Muscle of back (tissue), 13 donors: ENCODE measurements at places on chromosomes 2 and 18.

DNA sequence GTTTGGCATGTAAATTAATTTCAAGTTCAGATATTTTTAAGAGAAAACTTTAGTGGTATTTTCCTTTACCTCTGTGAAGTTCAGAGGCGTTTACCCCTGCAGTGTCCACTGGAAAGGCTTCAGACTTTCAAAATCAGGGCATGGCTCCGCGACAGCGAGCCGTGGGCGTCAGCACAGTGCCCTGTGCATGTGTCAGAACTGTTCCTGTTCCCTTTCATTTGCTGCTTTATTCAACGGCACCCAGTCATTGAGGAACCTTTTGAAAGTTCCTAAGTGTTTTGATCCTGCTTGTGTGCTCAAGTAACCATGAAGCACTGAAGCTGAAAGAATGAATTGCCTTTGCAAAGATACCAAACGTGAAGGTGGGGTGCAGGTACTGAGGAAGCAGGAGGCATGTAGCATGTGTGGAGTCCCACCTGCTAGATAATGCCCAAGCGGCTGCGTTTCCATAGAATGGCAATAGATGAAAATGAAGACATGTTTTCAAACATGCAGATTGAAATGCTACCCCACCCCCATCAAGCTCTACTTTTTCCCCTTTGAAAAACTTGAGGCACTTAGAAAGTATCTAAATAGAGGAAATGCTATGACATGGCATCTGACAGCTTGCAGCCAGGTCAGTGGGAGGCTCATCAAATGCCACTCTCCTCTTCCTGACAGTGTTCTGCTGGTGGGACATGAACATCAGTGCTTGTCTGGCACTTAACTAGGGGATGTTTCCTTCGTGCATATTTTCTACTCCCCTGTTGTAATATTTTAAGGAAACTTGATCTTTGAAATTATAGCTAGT, 148.6 kb downstream of the ZNF236 start:
- DNase-seq = no peak

DNA sequence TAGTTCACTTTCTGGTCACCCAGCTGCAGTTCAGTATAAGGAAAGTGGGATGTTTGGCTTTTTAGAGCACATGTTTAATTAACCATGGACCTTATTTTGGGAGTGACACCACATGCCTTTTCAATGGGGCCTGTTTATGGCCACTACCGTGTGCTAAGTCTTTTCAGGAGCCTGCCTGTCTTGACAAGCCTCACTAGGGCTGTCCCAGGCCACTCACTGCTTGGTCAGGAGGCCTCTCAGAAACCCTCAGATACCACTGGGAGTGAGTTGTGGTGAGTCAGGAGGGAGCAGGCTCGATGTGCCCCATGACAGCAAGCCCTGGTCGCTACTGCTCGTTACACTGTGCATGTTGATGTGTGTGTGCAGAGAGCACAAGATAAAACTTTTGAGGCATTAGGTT, 123.0 kb downstream of the MAP4K4 start:
- DNase-seq = no peak

GRCh38 chr2:157822993-157823392, 53.1 kb downstream of the ACVR1 start:
- DNase-seq = no peak

- no peak for DNase-seq
Measured at GRCh38 chr2:94871226-94872087, at the start of gene TEKT4. TSS of gene TEKT4 (plus strand) at chr2:94871430. CDS start at chr2:94871580, 150 bp downstream.

- DNase-seq = no peak
Measured at GRCh38 chr2:174080672-174081121, 115.5 kb upstream of the SP3 start.

DNA sequence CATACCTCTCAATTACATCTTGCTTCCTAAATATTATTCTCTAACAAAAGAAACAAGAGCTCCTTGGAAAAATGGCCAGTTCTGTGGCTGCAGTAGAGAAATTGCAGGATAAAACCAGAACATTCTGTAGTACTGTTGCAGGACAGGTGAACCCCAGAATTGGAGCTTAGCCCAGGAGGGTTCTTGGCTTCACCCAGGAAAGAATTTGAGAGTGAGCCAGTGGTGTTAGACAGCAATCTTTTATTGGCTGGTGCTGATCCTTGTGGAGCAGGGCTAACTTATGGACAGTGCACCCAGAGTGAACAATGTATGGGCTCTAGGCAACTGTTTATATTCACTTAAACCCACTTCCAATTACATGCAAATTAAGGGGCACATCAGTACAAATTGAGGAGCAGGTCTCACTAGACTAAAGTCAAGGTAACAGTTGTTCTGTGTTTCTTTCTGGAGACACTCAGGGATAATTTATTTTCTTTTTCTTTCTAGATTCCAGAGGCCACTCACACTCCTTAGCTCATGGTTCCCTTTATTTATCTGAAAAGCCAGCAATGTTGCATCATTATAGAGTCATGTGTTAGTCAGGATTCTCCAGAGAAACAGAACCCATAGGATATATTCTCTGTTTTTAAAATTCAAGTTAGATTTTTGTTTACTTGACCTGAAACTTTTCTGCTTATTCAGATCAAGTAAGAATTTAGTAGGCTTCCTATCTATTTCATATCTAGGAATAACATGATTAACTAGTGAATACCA, 348.1 kb downstream of the CCDC85A start:
- no peak for DNase-seq

- DNase-seq = no peak
Measured at GRCh38 chr2:227701556-227701955, 16.3 kb downstream of the SLC19A3 start.

GRCh38 chr2:147846412-147847081, 1.7 kb downstream of the ACVR2A start:
- DNase-seq = peak; percentile 56

- DNase-seq = peak; percentile 23
Measured at GRCh38 chr2:12060886-12061285, 314.5 kb downstream of the LPIN1 start.

- no peak for DNase-seq
Measured at GRCh38 chr2:172949522-172949921, 126.1 kb upstream of the MAP3K20 start.

GRCh38 chr2:132979339-132980093, 309.5 kb upstream of the LYPD1 start:
- no peak for DNase-seq

- no peak for DNase-seq
Measured at GRCh38 chr2:163255086-163255485, 416.5 kb upstream of the KCNH7 start.

GRCh38 chr2:241007880-241008710, 9.7 kb downstream of the SNED1 start:
- no peak for DNase-seq

GRCh38 chr2:55425431-55425831, 5.8 kb upstream of the CCDC88A start:
- peak; percentile 25 for DNase-seq

DNA sequence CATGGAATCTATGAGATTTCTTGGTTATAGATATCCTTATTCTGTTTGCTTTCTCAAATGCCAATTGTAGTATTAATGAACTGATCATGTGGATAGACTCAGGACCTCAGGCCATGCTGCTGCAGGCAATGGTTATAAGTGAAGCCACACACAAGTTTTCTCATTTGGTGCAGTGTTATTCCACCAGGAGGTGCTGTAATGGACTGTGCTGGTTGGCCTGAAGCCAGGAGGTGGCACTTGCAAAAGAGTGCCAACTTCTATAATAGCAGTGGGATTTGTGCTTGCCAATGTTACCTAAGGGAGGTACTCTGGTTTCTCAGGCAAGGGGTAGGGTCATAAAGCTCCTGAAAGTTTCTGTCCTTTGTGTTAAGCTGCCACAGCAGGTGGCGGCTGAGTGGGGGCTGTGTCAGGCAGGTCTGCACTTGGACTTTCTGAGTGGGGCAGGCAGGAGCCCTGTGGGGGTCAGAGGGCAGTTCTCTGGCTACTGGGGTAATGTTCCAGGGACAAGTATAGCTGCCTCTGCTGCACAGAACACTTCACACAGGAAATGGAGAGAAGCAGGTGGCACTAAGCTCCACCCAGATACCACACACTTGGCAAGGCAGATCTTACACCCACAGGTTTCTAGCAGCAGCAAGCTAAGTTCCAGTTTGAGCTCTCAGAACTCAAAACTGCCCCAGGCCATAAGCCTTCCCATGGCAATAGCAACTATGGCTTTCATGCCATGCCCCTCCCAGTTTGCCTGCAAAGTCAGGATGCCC, 352.6 kb upstream of the CWC22 start:
- DNase-seq = no peak

- DNase-seq = peak; percentile 79
Measured at GRCh38 chr2:174336501-174337336, 2.0 kb downstream of the SP9 start.

DNA sequence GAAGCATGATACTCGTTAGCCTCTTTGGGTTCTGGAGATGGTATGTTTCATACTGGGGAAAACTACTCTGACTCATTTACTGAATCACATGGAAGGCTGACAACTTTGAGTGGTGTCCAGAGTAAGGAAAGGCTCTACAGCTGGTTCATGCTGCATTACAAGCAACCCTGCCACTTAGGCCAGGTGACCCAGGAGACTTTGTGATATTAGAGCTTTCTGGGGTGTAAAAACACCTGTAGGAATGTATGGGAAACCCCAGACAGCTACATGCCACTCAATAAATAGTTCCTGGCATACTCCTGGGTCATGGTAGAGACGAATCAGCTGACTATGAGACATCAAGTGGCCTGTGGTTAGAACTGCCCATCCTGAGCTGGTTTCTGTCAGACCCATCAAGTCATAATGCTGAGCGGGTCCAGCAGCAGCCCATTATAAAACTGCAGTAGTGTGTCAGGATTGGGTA, 21.3 kb upstream of the TCF7L1 start:
- DNase-seq = no peak

DNA sequence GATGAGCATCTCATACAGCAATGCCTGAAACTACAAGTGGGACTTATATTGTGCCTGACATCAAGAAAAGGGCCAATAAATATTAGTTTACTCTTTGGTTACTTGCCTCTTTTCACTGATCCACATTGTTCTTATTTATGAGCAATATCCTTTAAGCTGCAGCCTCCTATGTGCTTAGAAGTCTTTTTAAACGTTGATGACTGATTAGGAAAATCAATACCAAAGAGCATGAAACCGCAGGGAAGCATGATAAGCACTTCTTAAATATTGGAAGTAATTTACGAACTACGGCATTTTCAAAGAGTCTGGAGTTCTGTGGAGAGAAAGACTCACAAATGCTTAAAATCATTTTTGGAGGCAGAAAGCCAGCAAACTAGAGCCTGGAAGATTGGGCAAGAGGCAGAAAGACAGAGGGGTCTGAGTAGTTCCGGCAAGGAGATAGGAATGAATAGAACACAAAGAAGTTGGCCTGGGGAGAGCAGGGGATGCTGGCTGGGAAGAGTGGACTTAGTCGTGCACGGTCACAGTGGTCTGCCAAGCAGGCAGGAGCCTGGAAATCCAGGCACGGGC, 122.6 kb upstream of the NOSTRIN start:
- no peak for DNase-seq

- DNase-seq = no peak
Measured at GRCh38 chr2:9472511-9472910, 1.8 kb upstream of the IAH1 start.

DNA sequence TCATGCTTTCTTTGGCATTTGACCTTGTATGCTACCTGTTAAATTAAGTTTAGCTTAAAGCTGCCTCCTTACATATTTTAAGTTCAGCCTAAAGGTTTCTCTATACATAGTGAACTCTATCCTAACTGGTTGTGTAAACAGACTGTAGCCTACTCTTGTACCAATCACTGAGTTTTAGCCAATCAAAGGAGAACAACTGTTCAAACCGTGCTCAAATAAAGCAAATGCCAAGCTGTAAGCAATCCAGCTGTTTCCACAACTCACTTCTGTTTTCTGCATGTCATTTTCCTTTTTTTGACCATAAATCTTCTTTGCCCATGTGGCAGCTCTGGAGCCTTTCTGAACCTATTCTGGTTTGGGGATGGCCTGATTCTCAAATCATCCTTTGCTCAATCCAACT, 1603.8 kb upstream of the ACVR2A start:
- DNase-seq = no peak

- DNase-seq = peak; percentile 71
Measured at GRCh38 chr2:16682431-16683118, 16.9 kb upstream of the CYRIA start.

- no peak for DNase-seq
Measured at GRCh38 chr18:12689256-12689850, 13.2 kb downstream of the CEP76 start.

DNA sequence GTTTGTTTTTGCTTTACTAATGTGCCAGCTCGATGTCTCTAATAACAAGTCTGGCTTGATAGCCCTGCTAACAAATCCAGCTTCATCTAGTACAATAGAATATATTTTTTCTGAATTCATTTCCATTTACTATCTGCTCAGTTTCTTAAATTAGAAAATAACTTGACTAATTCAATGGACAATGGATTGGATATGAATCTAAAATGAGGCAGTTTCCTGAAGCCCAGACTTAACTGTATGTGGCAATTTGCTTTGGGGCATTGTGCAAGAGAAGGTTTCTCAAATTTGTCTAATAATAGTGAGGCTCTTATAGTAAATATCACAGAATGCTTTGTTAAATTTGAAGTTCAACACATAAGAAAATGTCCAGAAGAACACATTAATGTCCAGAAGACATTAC, 25.8 kb downstream of the CALCRL start:
- no peak for DNase-seq

- DNase-seq = no peak
Measured at GRCh38 chr2:74747411-74748080, 86.4 kb upstream of the HK2 start.

DNA sequence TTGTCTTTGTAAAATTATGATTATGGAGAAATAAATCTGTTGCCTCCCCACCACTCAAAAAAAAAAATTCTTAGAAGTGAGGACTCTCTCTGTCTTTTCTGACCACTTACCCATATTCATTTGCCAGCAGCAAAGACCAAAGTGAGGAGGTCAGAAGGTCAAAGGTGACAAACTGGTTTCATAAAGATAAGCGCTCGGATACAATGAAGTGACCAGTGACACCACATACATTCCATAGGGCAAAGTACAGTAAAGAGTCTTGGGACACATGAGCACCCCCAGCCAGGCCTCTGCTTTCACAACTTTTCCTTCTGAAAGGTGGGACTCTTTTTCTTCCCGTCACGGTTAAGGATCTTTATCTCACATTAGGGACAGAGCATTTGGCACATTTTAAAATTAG, 75.9 kb upstream of the TCF4 start:
- DNase-seq = no peak

GRCh38 chr2:212816267-212816666, 277.7 kb upstream of the ERBB4 start:
- no peak for DNase-seq

- no peak for DNase-seq
Measured at GRCh38 chr2:62415019-62415431, 91.0 kb downstream of the TMEM17 start.

- DNase-seq = no peak
Measured at GRCh38 chr2:36338827-36339145, 16.8 kb upstream of the CRIM1 start.

- no peak for DNase-seq
Measured at GRCh38 chr2:3197308-3197707, 180.3 kb downstream of the EIPR1 start.

DNA sequence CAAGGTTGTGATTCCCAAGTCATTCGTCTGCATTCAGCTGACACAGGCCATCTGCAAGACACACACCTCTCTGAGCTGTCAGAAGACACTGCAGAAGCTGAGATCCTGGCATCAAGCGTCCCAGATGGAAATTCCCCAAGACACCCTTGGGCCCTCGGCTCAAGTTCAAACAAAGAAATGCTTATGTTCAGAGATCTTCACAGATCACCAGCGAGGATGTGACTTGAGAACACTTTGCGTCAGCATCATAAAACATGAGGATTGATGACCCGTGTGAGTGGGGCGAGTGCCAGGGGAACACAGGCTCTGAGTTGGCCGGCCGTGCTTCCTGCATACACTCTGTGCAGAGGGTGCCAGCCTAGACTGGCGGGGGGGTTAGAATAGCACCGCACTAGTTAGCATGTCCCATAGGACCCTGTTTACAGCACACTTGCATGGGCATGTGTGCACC, 36.8 kb downstream of the KCNIP3 start:
- DNase-seq = no peak
